ENCODE measurements at places on chromosomes 6 and 20.

GRCh38 chr6:39430871-39431523 is 108.5 kb upstream of the KCNK16 start:
- H3K36me3 ChIP-seq: no peaks in the 10 kb centered on the region
- H3K27me3 ChIP-seq: peaks cover 1% of the 10 kb centered on the region
- DNase-seq: no peak
- no peak overlapping the region for H3K4me3 ChIP-seq

DNA sequence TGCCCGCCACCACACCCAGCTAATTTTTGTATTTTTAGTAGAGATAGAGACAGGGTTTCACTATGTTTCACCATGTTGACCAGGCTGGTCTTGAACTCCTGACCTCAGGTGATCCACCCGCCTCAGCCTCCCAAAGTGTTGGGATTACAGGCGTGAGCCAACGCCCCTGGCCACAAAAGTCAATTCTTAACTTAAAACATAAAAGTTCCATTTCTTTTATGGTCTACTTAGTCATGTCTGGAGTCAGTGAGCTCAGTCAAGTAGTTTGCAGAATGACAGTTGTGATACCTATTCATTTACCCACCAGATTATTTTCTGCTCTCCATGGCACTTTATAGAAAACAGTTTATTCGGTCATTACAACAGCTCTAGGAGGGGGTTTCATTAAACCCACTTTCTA is 103.1 kb upstream of the ESR1 start:
- peak overlapping the region; percentile 11 for H3K4me3 ChIP-seq
- no peak for DNase-seq
- H3K27ac ChIP-seq: peak overlapping the region; percentile 59
- peaks cover 20% of the 10 kb centered on the region for H3K36me3 ChIP-seq
- H3K4me1 ChIP-seq: peaks cover 61% of the 10 kb centered on the region
- H3K27me3 ChIP-seq: peaks cover 8% of the 10 kb centered on the region

DNA sequence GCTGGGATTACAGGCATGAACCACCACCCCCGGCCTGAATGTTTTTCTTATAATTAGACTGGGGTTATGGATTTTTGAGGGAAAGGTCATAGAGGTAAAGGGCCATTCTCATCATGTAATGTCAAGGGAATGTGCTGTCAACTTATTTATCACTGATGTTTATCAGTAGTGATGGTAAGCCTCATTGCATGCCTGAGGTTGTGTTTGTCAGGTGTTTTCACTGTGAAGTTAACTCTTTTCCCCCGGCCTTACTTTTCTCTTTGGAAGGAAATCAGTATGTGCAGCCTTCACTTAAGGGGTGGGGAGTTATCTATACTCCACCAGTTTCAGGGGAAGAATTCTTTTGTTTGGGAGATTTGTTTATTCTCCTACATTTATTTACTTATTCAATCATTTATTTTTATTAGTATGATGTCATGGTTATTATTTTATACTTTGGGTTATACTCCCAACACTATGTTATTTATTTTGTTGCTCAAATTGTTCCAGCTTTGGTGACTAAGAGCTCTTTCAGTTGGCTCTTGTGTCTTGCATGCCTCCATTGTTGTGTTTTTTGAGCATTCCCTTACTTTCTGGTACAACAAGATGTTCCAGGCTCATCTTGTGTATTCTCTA is 2.8 kb upstream of the SLC17A5 start:
- no peaks in the 10 kb centered on the region for H3K36me3 ChIP-seq
- no peak for DNase-seq
- no peak overlapping the region for H3K27ac ChIP-seq
- H3K27me3 ChIP-seq: no peaks in the 10 kb centered on the region

- peaks cover 10% of the 10 kb centered on the region for H3K27me3 ChIP-seq
- H3K27ac ChIP-seq: no peak overlapping the region
- H3K4me1 ChIP-seq: peaks cover 41% of the 10 kb centered on the region
- no peaks in the 10 kb centered on the region for H3K36me3 ChIP-seq
- H3K4me3 ChIP-seq: no peak overlapping the region
Observed at GRCh38 chr6:37550191-37550831, 50.6 kb upstream of the CCDC167 start.

GRCh38 chr6:1296079-1296478 is 15.8 kb upstream of the FOXQ1 start:
- H3K4me1 ChIP-seq: no peaks in the 10 kb centered on the region
- DNase-seq: no peak
- peaks cover 8% of the 10 kb centered on the region for H3K27me3 ChIP-seq

DNA sequence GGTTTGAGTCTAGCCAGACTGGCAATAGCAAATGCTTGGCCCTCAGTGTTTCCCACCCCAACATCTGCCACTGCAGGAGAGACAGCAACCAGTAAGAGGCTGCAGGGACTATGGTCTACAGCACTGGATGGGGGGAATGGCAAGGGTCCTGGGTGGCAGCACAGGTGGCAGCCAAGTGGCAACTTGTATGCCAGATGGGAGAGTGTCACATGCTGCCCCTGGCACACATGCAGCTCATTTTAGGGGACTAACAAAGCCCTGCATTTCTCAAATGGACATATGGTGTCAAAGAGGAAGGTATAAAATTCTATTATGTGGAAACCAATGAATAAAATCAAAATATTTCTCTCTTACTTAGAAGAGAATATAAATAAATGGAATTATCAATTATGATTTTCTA is 298.7 kb upstream of the MARCKS start:
- no peak overlapping the region for H3K27ac ChIP-seq
- no peak for DNase-seq
- H3K4me3 ChIP-seq: no peak overlapping the region
- H3K36me3 ChIP-seq: no peaks in the 10 kb centered on the region
- H3K4me1 ChIP-seq: no peaks in the 10 kb centered on the region
- no peaks in the 10 kb centered on the region for H3K27me3 ChIP-seq

DNA sequence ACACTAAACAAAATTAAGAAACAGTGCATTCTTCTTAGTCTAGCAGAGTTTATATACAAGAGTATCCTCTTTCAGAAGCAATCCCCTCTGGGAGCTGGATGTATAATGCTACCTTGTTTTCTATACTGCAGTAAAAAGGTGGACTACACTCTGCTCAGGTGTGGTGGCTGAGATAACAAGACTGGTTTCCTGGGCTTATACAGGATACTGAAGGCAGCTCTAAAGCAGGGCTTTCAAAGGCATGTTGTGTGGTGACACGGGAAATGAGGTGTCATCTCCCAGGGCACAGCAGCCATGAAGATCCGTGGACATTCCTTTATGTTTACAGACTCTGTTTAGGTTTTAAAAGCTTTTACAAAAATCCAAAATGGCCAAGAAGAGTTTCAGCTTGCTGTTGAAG is 136.7 kb downstream of the MAP3K4 start:
- no peak for DNase-seq
- H3K4me3 ChIP-seq: no peak overlapping the region
- no peaks in the 10 kb centered on the region for H3K27me3 ChIP-seq
- H3K36me3 ChIP-seq: peaks cover 29% of the 10 kb centered on the region

DNA sequence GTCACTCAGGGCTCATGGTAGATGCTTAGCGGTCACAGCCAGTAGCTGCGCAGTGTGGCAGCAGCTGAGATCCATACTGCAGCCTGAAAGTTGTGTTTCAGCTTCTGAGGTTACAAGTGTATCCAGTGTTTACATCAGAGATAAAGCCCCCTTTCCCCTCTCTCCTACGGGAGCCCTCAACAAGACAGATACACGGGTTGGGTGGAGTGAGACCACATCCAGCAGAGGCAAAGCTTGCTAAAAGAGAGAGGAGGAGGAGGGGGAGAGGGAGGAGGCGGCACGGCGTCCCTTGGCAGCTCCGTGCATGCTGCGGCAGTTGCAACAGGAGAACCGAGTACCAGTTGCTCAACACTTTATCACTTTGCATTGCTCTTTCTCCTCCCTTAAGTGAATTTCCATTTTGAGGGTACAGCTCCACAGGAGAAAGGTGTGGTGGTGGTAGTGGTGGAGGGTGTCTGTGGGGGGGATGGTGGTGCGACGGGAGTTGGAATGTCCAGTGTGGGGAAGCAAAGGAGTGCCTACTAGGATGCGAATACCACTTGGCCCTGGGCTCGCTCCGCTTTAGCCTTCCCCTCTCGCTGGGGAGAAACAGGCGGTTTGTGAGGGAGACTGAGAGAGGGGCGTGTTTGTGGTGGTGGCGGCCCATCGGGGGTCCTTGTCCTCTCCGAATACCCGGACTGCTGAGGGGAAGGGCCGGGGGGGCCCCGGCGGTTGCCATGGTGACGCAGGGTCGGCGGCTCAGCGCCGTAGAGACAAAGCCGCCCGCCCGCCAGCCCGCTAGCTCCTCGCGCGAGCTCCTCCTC is 405 bp upstream of the RNF182 start:
- H3K27me3 ChIP-seq: peaks cover 71% of the 10 kb centered on the region
- peak overlapping the region; percentile 82 for H3K4me3 ChIP-seq
- peak overlapping the region; percentile 59 for H3K27ac ChIP-seq
- H3K4me1 ChIP-seq: peaks cover 15% of the 10 kb centered on the region
- peak; percentile 14 for DNase-seq
- H3K36me3 ChIP-seq: no peaks in the 10 kb centered on the region

DNA sequence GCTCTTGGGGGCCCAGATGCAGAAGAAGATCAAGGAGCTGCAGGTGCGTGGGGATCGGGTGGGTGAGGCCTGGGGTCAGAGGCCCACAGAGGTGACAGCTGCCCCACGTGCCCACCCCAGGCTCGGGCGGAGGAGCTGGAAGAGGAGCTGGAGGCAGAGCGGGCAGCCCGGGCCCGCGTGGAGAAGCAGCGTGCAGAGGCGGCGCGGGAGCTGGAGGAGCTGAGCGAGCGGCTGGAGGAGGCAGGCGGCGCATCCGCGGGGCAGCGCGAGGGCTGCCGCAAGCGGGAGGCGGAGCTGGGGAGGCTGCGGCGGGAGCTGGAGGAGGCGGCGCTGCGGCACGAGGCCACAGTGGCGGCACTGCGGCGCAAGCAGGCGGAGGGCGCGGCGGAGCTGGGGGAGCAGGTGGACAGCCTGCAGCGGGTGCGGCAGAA is 41.5 kb downstream of the MYH7B start:
- H3K4me3 ChIP-seq: no peak overlapping the region
- no peaks in the 10 kb centered on the region for H3K27me3 ChIP-seq
- no peak for DNase-seq
- peaks cover 29% of the 10 kb centered on the region for H3K36me3 ChIP-seq
- H3K27ac ChIP-seq: no peak overlapping the region

DNA sequence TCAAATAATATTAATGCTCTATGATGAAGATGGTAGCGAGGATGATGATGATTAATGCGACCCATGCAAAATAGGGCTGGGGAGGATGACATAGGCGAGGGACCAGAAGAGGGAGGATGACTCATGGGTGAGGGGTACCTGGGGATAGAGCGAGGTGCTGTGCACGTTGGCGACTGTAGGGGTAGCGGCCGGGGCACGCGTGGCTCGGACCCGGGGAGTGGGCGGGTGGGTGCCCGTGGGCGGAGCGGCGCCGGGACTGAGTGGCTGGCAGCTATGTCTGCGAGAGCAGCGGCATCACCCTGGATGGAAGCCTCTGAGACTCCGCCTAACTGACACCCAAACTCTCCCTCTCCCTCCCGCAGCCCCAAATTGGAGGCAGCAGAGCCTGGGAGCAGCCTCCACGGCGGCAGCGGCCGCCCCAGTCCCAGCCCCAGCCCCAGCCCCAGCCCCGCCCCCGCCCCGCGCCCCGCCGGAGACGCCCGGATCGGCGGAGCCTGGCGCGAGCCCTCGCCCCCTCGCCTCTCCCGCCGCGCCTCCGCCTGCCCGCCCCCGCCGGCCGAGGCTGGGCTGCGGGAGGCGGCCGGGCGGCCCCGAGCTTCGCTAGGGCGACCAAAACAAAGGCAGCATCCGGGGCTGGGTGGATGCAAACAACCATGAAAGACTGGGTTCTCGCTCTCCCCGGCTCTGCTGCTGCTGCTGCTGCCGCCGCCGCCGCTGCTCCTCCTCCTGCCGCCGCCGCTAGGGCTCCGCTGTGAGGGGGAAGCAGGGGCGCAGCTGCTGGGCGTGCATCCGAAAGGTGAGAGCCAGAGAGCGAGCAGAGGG is at the start of gene RIMS1:
TSS of gene RIMS1 (plus strand) at position 367 of the 822 bp plus-strand sequence. CDS start 474 bp downstream, outside the sequence.
- H3K4me3 ChIP-seq: peak within 1 kb of the TSS; percentile 75
- peaks cover 1% of the 10 kb centered on the region for H3K36me3 ChIP-seq
- peaks cover 30% of the 10 kb centered on the region for H3K27me3 ChIP-seq
- DNase-seq: no peak
- no peak within 1 kb of the TSS for H3K27ac ChIP-seq

GRCh38 chr6:97850458-97851212 is 567.6 kb upstream of the MMS22L start:
- no peaks in the 10 kb centered on the region for H3K36me3 ChIP-seq
- no peaks in the 10 kb centered on the region for H3K27me3 ChIP-seq
- no peak overlapping the region for H3K27ac ChIP-seq

Data from activated T-helper 1 cell treated with anti-CD3 and anti-CD28 coated beads, Interleukin-12 subunit alpha, Interleukin-12 subunit beta, Interleukin-2, Interleukin-4 antibody, amounts not matched to agents 30 ng/mL and 10 ng/mL and 1 ng/mL, durations not matched to agents 14 hours and 24 hours and 36 hours (primary cell).